ENCODE measurements at places on chromosomes 11 and 22. TPM values are rescaled to one million over a fixed set of nuclear protein-coding genes. Genes with fewer than 3 reads are reported as not detected.

Gene OR52I1
- total RNA-seq, result not detected

Gene ZNF202
- 4.4 TPM for total RNA-seq

Gene RTN4R
- 0.75 TPM for total RNA-seq

Gene TPBGL
- total RNA-seq, result 0.11 TPM

Gene PIWIL4
- 0.78 TPM for total RNA-seq
